Fibroblast of gingiva (primary cell): ENCODE measurements at places on chromosomes 4 and X.

- no peak for DNase-seq
These were observed 1039.7 kb downstream of the RAPGEF2 start for GRCh38 chr4:160142579-160142978.

- DNase-seq: no peak
These were observed 931 bp downstream of the DDX60 start for GRCh38 chr4:168317621-168318020.

DNA sequence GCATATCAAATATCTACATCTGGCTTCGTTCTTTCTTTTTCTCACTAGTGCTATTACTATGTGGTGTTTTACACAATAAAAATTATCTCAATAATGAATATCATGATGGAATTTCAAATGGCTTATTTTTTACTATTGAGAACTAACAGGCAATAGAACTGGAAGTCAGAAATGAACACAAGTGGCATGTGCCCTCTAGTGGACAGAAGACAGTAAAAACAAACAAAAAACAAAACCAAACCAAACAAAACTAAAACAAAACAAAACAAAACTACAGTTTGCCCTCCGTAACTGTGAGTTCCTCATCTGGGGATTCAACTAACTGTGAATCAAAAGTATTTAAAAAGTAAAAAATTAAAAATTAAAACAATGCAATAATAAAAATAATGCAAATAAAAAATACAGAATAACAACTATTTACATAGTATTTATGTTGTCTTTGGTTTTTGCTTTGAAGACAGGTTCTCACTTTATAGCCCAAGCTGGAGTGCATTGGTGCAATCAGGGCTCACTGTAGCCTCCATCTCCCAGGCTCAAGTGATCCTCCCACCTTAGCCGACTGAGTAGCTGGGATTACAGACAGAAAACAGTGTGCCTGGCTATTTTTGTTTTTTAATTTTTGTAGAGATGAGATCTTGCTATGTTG is 195.6 kb upstream of the TACR3 start:
- no peak for DNase-seq

- DNase-seq: peak; percentile 31
These were observed 24.3 kb upstream of the PGM2 start for GRCh38 chr4:37802068-37802666.
